HFFc6 (cell line): ENCODE measurements at places on chromosomes 1 and 21. TPM values are rescaled to one million over a fixed set of nuclear protein-coding genes. Genes with fewer than 3 reads are reported as not detected.

DNA sequence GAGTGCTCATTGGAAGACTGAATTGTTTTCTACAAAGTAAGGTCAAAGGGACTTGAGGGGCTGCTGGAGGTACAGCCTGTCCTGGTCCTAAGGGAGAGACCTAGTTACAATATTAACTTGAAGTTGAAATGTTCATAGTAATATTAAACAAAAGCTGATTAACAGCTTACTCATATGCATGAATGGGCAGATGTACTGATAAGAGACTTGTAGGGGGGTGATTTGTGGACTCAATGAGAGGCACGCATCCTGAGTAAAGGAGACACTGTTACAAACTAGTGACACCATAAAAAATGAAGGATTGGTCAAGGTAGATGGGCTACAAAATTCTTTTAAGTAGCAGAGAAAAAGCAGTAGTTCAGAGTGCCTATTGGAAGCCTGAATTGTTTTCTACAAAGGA lies 2.7 kb downstream of the HSD11B1 start:
- no peak for DNase-seq

PKP1 gene
- not detected in 3 replicates for total RNA-seq

AMIGO1 gene
- total RNA-seq, result 4.8 to 11.0 TPM (median 7.9 TPM) in 3 replicates

- peak; percentile 33 for DNase-seq
Measured at GRCh38 chr1:167529829-167530474, 11.6 kb upstream of the CD247 start.

- DNase-seq, result no peak
Measured at GRCh38 chr1:94276988-94277434, 39.6 kb upstream of the ARHGAP29 start.

GRCh38 chr1:26767714-26768113 lies 20.0 kb upstream of the PIGV start:
- no peak for DNase-seq

GRCh38 chr1:228366866-228367741 lies 39.5 kb downstream of the TRIM11 start:
- no peak for DNase-seq

THBS3 gene
- total RNA-seq, result 17.8 to 23.9 TPM (median 22.2 TPM) in 3 replicates

- no peak for DNase-seq
Measured at GRCh38 chr1:42280821-42281220, 54.2 kb downstream of the FOXJ3 start.

DNA sequence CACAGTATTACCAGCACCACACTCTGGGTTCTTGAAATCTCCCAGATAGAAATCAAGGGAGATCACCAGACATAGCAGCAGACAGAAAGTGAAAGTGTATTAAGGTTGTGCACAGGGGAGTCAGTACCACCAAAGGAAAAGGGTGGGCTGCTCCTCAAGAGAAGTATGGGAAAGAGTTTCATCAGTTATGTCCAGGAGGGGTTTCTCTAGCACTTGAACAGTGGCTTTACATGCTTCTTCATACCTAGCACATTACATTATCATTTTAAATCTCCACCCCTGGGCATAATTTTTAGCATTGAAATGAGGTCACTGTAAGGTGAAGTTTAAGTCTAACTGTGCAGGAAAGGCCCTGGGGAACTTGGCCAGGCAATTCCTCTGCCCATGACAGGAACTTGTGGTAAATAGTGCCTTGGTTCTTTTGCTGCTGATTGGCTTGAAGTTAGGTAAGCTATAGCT lies 601.0 kb downstream of the NUF2 start:
- no peak for DNase-seq

GRCh38 chr1:182069028-182069466 lies 7.5 kb upstream of the ZNF648 start:
- DNase-seq, result peak; percentile 37

GRCh38 chr1:229186373-229187056 lies 84.4 kb upstream of the RAB4A start:
- no peak for DNase-seq

DNA sequence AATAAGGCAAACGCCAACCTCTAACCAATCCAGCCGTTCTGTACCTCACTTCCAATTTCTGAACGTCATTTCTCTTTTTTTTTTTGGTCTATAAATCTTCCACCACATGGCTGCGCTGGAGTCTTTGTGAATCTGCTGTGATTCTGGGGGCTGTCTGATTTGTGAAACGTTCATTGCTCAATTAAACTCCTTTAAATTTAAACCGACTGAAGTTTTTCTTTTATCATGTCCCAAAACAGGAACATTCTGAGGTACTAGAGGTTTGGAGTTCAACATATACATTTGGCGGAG lies 65.5 kb upstream of the BACH1 start:
- DNase-seq, result no peak

DNA sequence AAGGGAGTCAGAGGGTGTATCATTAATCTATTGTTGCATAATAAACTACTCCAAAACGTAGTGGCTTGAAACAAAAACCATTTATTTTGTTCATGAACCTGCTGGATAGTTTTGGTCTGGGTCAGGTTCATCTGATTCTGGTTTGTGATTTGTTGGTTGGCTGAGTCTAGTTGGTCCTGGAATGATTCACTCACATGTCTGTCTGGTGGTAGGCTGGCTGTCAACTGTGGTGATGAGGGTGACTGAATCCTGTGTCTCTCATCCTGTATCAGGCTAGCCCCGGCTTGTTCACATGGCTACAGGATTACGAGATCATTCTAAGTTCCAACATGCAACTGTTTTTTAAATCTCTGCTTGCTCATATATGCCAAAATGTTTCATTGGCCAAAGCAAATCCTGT lies 22.5 kb upstream of the SIKE1 start:
- DNase-seq, result no peak

GRCh38 chr1:245652660-245653427 lies 498.1 kb downstream of the KIF26B start:
- DNase-seq, result no peak

DNA sequence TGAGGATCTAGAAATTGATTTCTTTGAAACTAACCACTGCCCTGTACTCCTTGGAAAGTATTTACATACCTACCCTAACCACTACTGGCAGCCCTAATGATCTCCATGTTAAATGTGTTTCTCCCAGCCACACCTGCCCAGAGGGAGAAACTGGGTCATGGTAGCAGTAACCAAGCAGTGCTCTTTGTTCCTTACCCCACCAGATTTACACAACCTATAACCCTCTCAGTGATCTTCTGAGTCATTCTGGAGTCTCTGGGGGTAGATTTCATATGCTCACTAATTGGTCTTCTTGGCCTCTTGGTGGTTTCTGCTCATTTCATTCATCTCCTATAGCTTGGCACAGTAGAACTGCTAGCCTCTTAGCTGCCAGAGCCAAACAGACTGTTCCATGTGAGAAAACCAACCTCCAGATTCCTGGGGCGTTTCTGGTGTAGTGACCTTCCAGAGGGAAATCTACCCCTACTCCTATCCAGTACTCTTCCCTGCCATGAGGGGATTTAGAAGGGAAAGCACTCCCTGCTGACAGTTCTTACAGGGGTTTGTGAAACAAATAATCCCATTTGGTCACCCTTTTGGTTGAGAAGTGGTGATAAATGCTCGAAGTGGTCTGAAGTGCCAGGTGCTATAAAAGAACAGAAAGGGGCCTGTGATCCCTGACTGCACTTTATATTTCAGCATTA lies 36.2 kb upstream of the LRIG2 start:
- no peak for DNase-seq

TLCD4 gene
- total RNA-seq, result 0.18 to 0.33 TPM (median 0.27 TPM) in 3 replicates

DNA sequence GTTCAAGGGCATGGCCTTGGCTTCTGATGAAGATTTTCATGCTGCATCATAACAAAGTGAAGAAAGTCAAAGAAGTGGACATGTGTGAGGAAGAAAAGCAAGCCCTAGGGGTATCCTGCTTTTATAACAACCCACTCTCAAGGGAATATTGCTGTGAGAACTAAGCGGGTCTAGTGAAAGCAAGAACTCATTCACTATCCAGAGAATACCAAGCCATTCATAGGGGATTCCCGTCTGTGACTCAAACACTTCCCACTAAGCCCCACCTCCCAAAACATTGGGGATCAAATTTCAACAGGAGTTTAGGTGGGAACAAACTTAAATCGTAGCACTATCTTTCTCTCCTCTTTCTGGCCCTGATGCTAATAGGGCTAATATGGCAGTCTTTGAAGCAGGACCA lies 98.5 kb upstream of the CTTNBP2NL start:
- no peak for DNase-seq

DNA sequence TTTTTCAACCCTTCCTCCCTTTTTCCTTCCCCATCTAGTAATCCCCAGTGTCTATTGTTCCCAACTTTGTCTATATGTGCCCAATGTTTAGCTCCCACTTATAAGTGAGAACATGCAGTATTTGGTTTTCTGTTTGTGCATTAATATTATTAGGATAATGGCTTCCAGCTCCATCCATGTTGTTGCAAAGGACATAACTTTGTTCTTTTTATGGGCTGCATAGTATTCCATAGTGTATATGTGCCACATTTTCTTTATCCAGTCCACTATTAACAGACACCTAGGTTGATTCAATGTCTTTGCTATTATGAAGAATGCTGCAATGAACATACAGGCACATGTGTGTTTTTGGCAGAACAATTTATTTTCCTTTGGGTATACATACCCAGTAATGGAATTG lies 121.0 kb upstream of the C1orf105 start:
- DNase-seq, result no peak
